ENCODE measurements at places on chromosomes 13 and 19. TPM values are rescaled to one million over a fixed set of nuclear protein-coding genes. Genes with fewer than 3 reads are reported as not detected.

The LGI4 gene
- 7.7 TPM for total RNA-seq

The ZNF823 gene
- 6.8 TPM for total RNA-seq

The C19orf38 gene
- 4.4 TPM for total RNA-seq

The RXFP2 gene
- total RNA-seq, result not detected

- no peak for DNase-seq
Observed at GRCh38 chr19:2607712-2608601, 94.5 kb downstream of the GNG7 start.

DNA sequence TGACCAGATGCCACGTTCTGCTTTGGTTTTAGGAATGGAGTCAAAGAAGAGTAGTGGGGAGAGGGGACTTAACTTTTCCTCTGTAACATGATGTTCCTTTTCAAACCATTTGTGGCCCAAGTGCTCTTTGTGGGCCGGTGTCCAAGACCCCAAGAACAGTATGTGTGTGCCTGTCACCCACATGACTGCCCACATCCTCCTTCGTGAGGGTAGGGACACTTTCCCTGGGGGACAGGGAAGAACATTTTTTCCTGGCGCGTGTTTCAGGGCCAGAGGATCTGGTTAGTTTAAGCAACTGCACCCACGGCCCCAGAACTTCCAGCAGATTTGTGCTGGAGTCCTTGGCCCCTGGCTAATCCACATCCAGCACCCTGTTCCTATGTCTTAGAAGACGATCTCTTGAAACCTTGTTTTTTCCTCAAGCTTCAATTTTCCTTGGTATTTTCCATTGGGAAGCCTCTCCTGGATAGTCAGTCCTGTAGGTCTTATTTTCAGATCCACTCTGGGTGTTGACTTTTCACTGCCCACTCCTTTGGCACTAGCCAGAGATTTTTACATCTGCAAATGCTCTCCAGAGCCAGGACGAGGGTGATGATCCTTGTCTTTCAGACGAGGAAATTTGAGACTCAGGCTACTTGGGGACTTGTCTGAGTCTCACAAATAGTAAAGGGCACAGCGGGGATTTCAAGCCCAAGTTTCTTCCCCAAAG is 10.8 kb upstream of the CCDC97 start:
- no peak for DNase-seq

- no peak for DNase-seq
Observed at GRCh38 chr13:61138857-61139256, 276.8 kb downstream of the PCDH20 start.
